ENCODE measurements at places on chromosomes 6 and 20.

- no peak for DNase-seq
These were observed 12.8 kb upstream of the PLCG1 start for GRCh38 chr20:41124451-41125094.

- DNase-seq, result no peak
These were observed 52.0 kb downstream of the ME1 start for GRCh38 chr6:83378621-83379388.

DNA sequence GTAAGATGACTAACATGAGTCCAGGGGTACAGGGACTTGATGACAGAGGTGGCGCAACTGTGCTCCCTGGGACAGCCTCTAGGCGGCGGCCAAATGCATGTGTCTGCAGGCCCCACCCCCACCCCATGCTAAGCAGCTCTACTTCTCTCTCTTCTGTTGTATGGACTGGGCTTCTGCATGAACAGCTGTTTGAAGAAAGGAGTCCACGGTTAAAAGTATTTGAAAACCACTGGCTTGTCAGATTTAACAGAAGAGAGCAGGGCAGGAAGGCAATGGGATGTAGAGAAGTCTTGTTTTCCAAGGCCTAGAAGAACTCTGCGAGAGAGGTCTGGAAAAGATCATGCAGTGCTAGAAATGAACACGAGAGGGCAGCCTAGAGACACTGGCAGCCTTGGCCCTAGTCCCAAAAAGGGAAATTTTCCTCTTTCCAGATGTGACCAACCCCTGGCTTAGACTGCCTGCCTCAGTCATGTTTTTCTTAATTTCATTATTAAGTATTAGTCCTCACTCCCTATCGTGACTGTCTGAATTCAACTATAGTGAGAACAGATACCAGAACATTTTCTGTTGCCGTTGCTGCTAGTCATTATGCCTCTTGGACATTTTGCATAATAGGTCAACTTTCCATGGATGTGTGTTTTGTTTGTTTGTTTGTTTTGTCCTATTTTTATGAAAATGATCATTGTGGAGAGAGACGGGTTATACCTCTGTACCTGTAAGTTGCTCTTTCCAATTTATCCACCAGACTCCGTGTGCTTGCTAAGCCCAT, 265.0 kb downstream of the ADGRG6 start:
- no peak for DNase-seq

DNA sequence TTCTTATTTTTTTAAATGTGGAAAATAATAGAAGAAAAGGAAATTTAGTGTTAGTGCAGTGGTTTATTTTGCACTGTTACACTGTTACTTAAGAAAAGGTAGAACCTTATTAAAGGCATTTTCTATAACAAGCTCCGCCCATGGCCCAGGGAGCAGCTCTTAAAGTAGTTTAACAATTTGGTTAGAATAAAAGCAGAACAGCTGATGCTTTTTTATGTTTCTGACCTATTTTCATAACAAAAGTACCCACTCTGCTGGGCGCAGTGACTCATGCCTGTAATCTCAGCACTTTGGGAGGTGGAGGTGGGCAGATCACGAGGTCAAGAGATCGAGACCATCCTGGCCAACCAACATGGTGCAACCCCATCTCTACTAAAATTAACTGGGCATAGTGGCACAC, 32.6 kb downstream of the DSTN start:
- DNase-seq, result no peak

DNA sequence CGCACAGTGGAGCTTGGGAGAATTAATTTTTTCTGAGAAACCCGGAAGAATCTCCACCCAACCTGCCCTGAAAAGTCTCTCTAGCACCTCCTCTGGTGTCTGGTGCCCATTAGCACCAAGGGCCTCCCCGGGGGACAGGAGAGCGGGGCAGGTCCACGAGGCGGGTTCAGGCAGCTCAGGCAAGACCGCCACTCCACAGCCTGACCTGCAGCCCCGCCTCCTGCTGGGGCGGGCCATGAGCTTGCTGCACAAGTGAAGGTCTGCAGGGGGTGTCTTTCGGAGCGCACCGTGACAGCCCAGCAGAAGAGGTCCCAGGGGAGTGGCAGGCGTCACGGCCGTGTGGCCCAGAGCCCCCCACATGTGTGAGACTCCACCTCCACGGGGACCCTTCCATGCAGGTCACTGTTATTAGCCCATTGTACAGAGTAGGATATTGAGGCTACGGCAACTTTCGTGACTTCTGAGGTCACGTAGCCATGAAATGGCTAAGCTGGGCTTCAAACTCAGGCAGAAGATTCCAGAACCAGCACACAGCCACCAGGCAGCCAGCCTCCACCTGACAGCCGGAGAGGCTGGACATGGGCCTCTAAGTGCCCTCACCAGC, 63.9 kb upstream of the SLCO4A1 start:
- DNase-seq, result no peak

DNA sequence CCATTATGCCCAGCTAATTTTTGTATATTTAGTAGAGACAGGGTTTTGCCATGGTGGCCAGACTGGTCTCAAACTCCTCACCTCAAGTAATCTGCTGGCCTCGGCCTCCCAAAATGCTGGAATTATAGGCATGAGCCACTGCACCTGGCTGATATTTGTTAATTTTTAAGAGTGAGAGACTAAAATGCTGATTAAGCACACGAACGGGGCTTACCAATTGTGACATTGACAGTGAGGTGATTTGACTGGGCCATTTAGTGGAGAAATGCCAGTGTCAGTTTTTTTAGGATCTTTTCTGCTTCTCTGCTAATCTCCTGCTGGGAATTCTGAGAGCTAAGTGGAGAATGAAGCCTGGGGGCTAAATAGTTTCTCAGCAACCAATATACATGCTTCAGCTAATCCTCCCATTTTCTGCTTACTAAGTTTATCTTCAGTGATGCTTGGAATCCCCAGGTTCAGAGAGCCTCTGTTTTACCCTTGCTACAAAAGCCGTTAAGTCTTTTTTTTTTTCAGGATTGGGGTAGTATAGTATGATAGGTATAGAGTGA, 9.8 kb upstream of the DEFB123 start:
- DNase-seq, result no peak

DNA sequence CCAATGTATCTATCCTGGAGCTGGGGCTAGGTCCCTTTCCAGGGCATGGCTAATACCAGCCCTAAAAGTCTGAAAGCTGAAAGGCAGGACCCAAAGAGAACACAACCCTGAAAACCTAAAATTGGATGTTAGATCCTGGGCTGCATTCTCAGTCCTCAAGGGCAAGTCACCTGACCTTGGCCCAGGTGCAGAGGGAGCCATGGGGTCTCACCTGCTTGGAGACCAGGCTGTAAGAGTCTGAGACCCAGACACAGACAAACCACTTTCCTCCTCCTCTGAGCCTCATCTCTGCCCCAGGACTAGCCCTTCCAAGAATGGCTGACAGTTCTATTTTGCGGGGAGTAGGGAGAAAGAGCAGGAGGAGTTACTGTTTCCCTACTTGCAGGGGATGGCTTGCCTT, 60.0 kb downstream of the EFCAB8 start:
- no peak for DNase-seq

- no peak for DNase-seq
These were observed 59.3 kb downstream of the EPB41L2 start for GRCh38 chr6:131003488-131004386.

DNA sequence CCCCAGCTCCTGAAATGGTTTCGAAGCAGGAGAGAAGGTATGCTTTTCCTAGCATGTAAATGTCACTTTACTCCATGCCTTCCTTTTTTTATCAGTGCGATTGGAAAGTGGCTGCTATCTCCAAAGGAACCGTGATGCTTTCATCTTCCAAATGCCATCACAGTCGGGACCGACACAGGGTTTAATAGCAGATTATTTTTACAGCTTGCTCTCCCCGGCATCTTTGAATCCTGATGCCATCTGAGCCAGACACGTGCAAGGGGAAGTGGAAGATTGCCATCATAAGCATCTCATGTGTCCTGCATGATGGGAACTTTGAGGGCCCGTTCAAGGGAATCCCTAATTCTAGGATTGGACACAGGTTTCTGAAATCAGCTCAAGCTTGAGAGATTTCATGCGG, 253.4 kb upstream of the KCNG1 start:
- DNase-seq, result no peak

DNA sequence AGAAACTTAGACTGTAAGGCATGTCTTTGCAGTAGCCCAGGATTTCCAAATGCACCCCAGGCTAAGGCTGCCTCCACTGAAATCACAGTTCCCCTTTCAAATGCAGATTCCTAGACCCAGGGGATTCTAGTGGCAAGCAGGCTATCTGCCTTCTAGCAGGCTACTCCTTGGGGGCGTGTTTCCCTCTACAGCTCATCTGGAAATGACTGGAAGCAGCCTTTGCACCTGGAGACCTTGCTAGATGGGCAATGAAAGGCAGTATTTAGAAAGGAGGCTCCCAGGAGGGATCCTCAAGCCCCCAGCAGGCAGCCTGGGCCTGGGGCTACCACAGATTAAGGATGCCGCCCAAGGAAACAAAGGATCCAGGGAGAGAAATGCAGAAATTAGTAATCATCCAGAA, 26.0 kb upstream of the SYNDIG1 start:
- no peak for DNase-seq

- no peak for DNase-seq
These were observed 6.8 kb downstream of the GUCA1A start for GRCh38 chr6:42179945-42180313.

GRCh38 chr20:34061695-34062094, 50.3 kb downstream of the EIF2S2 start:
- no peak for DNase-seq
